ENCODE measurements at places on chromosomes 5 and 9.
A peak's percentile ranks its signal among the peaks of the same experiment; 100 is the strongest.

GRCh38 chr5:126309860-126310259 is 113.3 kb upstream of the GRAMD2B start:
- DNase-seq = no peak

DNA sequence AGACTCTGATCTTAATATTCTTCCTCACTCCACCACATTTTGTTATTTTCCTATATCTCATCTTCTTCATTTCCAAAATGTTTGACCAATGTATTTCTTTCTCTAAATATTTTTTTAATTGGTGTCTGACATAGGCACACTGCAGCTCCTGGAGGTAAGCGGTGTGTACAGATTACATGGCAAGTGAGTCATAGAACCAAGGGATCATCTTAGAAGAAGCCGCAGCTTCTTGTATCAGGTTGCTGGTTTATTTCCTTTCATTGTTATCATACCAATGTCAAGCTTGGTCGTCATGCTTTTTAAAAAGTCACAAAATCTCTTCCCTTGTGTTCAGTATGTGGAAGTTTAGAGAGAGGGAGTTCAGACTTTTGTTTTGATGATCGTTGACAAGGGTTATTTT is 526.1 kb upstream of the CDH18 start:
- peak; percentile 7 for DNase-seq

DNA sequence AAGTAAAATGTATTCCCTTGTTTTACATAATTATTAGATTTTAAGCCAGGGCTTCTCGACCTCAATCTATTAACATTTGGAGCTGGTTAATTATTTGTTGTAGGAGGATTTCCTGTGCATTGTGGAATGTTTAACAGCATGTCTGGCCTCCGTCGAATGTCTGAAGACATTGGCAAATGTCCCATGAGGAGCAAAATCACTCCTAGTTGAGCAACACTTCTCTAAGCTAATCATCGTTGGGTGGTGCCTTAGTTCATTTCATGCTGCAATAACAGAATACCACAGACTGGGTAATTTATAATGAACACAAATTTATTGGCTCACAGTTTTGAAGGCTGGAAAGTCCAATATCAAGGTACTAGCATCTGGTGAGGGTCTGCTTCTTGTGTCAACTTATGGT is 13.4 kb upstream of the VPS13A start:
- DNase-seq = no peak

- DNase-seq = no peak
Observed at GRCh38 chr5:72749362-72749997, 67.0 kb upstream of the TNPO1 start.

DNA sequence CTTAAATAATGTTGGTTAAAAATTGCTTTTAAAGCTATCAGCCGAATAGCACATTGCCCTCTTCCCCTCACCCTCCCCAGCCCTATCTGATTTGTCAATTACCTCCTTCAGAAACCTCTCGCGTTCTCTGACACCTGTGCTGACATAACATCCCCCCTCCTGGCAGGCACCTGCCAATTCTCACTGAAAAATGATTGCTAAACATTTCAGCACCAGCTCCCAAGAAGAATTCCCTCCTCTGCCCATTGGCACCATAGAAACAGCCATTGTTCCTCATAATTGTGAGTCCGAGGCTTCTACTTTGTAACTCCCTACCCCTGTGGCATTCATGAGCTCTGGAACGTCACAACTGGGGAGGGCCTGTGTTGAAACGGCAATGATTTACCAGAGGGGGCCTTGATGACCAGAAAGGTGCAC is 20.2 kb downstream of the CDH6 start:
- no peak for DNase-seq

GRCh38 chr5:93632327-93632726 is 49.3 kb downstream of the NR2F1 start:
- no peak for DNase-seq

GRCh38 chr9:75909776-75910175 is 19.3 kb downstream of the PCSK5 start:
- no peak for DNase-seq

DNA sequence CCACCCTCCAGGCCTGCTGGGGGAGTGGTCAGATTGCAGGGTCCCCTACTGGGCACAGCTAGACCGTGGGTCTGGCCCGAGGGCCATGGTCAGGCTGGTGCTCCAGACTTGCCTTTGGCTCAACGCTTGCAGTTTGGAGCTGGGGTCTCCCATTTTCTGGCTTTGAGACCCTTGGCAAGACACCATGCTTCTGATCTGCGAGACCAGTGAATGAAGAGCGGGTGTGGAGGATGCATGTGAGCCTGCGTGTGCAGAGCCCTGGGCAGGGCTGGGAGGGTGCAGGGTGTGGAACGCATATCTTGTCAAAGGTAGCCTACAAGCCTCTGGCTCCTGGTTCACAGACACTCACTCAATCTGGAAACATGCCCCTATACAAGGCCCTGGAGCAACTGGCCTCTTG is 6.1 kb upstream of the MRNIP start:
- no peak for DNase-seq

DNA sequence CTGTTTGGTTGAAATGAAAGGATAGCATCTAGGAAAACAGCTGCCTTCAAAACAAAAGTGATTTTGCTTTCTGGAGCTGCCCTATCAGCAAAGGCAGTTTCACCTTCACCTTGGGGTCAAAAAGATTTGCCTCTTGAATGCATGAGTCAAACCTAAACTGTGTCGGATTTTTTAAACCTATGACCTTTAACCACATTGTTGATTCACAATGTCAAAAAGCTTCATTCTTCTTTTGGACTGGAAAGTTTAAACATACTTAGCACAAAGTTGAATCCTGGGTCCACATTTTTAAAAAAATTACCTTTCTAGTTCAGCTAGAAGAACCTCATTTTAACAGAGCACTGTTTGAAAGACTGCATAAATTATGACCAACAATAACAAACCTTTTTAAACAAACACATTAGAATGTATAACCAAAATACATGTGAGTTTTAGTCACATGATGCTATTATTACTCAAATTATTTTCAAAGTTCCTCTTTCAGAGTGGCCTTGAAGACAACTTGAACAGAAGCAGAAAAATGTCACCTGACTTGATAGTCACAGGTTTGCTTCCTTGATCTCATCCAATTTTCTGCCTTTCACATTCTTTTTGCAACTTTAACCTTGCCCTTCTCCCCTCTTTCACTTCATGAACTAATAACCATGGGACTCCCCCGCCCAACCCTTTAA is 109.7 kb upstream of the LHFPL2 start:
- no peak for DNase-seq

DNA sequence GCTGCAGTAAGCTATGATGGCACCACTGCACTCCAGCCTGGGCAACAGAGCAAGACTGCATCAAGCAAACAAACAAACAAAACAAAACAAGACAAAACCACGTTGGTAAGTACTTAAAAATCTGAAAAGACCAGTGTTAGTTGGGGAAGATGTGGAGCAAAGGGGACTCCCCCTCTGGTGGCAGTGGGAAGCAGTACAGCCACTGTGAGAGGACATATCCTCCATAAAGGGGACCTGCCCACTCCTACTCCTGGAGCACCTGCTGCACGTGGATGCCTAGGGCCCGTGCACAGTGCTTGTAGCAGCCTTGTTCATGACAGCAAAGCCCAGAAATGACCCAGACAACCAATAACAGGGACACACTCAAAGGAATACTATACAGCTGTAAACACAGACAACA is 17.0 kb upstream of the IPPK start:
- DNase-seq = no peak

DNA sequence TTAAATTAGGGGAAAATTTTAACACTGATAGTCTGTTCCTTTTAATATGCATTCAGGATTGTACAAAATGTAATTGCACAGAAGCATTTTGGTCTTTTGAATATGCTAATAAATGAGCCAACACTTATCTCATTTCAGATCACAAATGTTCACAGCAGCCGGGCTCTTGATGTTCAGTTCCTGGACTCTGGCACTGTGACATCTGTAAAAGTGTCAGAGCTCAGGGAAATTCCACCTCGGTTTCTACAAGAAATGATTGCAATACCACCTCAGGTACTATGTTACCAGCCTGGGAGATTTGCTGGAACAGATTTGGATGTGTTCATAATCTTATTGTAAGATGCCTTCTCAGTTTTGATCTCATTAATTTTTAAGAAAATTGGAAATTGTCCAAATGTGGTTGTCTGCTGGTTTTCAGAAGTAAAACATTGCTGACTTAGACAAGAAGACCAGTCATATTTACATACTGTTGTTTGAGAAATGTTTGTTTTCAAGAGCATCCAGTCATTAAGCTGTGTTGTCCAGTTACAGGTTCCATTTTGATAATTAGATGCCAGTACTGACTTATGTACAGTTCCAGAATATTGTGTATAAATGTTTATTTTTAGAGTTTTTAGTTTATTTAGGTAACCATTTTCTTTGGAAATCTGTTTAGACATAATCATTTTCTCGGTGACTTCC is 23.0 kb upstream of the TMOD1 start:
- no peak for DNase-seq

DNA sequence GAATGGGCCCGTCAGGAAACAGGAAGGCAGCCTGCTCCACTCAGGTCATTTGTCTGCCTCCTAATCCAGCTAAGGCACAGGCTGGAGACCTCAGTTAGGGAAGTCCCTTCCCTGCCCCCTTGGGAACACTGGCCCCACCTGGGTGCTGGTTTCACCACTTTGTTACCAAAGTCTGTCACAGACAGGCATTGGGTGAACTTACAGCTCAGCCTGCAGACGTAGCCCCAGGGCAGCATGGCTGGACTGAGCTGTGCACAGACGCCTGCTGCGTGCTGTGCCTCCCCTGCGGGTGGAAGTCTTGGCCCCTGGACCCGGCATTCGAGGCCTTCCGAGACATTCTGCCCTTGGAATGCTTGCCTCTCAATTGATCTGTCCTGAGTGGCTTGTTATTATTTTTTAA is 48.9 kb downstream of the TENT4A start:
- DNase-seq = no peak

GRCh38 chr5:27062451-27062850 is 24.1 kb upstream of the CDH9 start:
- no peak for DNase-seq

- no peak for DNase-seq
Observed at GRCh38 chr9:7752481-7752880, 47.1 kb downstream of the DMAC1 start.

DNA sequence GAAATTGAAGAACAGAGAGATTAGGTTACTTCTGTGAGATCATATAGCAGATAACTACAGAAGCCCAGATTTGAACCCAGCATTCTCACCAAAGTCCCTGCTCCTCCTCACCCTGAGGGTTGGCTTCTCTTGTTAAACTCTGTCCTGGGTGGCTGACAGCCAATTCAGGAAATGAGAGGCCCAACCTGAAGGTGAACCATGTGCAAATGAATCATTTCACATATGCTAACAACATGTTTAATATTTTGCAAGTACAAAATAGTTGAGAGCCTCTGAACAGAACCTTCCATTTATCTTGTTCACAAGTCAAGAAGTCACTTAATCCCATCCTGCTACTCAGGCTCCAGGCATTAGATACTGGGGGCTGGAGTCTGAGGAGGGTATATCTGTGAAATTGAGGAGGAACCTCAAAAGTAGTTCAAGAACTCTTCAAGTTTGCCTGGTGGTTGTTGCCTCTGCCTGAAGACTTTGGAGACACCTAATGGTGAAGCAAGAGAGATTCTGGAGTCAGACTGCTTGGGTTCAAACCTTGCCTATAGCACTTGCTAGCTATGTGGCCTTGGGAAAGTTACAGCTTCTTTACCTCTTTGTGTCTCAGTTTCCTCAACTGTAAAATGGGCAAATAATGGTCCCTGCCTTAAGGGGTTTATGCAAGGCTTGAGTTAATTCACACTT is 564.0 kb downstream of the PSAT1 start:
- DNase-seq = peak; percentile 16

- DNase-seq = no peak
Observed at GRCh38 chr9:8888591-8888990, 1089.0 kb upstream of the DMAC1 start.

DNA sequence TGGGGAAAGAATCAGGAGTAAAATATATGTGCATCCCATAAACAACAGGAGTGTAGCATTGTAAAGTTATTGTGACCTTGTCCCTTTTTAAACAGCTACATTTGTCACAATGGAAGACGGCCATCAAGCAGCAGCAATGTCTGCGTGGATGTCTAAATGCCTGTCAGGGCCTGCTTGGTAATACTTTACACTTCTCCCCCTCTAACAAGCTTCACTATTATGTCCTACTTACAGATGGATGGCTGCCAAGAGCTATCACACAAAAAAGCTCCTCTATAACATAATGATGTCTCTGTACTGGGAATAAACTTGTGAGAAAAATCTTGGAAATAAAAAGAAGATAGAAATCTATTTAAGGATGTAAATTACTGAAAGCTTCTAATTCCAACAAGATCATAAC is 213.0 kb downstream of the FBXL17 start:
- no peak for DNase-seq

- DNase-seq = no peak
Observed at GRCh38 chr9:128862401-128862851, 19.3 kb downstream of the KYAT1 start.

- DNase-seq = no peak
Observed at GRCh38 chr5:36826694-36827093, 49.9 kb upstream of the NIPBL start.

GRCh38 chr9:75960551-75960950 is 70.1 kb downstream of the PCSK5 start:
- no peak for DNase-seq

DNA sequence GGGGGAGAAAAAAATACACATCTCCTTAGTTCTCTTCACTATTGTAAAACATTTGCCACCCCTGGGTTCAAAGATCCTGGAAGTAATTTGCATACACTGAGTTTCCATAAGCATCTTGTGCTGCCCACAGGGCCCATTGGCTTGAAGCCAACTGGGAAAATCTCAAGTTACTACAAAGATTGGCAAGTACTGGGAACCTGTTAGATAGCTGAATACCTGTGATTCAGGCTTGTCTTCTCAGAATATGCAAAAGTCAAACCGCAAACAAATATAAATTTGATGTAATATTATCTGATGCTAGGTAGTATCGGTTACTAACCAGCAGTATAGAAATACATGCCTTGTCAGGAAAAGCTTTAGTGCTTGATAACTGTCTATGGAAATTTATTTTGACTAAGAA is 156.9 kb upstream of the FST start:
- DNase-seq = no peak

DNA sequence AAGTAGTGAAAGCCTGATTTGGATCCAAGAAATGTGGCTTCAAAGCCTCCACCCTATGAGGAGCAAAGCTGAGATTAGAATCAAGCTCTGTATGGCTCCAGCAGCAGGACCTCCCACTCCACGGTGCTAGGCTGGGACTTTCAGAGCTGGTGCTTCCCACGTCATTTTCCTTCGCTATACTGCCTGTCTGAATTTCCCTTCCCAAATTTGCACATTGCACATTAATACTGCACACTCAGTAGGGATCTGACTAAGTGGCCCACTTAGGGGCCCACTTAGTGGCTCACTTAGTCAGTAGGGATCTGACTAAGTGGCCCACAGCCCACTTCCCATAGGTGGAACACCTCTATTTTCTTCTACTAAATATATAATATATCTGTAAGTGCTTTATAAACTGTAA is 14.1 kb upstream of the SPDL1 start:
- DNase-seq = no peak

Measured in kidney epithelial cell (primary cell).